ENCODE measurements at places on chromosomes 3 and 15.
A peak's percentile ranks its signal among the peaks of the same experiment; 100 is the strongest.

DNA sequence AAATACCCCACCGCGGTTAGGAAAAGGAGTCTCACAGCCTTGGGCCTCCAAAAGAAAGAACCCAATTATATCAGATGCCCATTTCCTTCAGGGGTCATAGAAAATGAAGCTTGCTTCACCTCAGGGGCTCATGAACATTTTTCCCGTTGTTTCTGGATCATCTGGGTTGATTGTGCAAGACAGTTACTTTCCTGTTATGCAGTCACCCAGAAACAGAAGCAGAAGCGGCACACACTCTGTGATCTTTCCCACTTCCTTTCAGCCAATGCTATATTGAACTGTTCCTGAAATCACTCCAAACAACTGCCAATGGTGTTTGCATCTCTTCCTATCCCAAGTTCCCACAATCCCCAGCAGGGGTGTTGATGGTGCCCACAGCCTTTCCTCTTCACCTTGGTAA is 295.6 kb upstream of the RASGRP1 start:
- no peak for DNase-seq

GRCh38 chr3:65483480-65483879 is 555.2 kb downstream of the MAGI1 start:
- DNase-seq, result no peak

DNA sequence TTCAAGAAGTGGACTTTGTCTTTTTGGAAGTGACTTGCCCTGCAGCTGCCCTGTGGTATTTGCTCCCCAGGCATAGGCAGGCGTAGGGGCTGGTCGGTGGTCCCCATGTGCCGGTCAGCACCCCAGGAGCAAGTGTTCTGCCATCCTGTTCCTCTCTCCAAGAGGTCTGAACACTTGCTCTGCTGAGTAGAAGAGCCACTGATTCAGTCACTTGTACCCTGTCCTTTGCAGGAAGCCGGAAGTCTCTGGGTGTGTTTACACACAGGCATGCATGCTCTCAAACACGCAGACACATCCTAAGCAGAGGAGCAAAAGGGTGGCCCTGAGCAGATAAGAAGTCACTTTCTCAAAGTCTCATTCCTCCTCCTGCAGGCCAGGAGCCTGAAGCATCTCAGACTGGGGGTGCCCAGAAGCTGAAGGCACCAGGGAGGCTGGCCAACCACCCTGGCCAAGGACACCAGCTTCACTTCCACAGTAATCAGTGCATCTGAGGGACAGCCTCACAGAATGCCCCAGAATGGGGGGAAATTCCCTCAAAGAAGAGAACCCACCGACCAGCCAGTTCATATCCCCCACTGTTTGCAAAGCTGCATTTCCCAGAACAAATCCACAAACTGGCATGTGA is 88.7 kb upstream of the POMGNT2 start:
- no peak for DNase-seq

- DNase-seq, result peak; percentile 49
These were observed 56.3 kb upstream of the EPHB3 start for GRCh38 chr3:184505076-184505878.

GRCh38 chr3:96478496-96478895 is 335.9 kb upstream of the EPHA6 start:
- no peak for DNase-seq

- no peak for DNase-seq
These were observed 37.5 kb upstream of the MYZAP start for GRCh38 chr15:57554063-57554811.

GRCh38 chr3:159902546-159903314 is 85.9 kb upstream of the IL12A start:
- DNase-seq, result no peak

GRCh38 chr3:178184833-178185232 is 351.4 kb upstream of the KCNMB2 start:
- no peak for DNase-seq

- DNase-seq, result no peak
These were observed 95.8 kb upstream of the KLF13 start for GRCh38 chr15:31230630-31231485.

- DNase-seq, result peak; percentile 50
These were observed at the start of gene TTLL13 for GRCh38 chr15:90249203-90249863. TTLL13 (plus strand) TSS chr15:90249556; CDS start chr15:90250631, 1,075 bp downstream.

- DNase-seq, result no peak
These were observed 10.0 kb upstream of the GRAMD2A start for GRCh38 chr15:72207558-72208085.

- no peak for DNase-seq
These were observed 20.7 kb upstream of the SLC25A26 start for GRCh38 chr3:66200147-66200546.

GRCh38 chr15:85475317-85475701 is 94.9 kb downstream of the AKAP13 start:
- DNase-seq, result no peak

DNA sequence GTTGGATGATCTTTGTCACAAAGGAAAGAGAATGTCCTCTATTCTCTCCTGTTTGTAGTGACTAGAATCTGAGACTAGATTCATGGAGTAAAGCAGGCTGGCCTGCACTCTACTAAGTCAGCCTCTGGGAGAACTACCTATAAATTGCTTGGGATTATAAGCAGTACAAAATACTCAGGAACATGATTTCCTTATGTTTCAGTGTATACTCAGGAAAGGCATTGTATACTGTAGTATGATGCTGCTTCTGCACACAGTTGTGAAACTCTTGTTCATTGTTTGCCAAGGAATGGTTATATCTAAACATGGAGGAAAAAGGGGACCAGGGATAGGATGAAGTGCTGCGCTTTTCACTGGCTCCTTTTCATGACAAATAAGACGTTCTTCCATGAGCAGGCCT is 49.2 kb downstream of the OXSR1 start:
- no peak for DNase-seq

GRCh38 chr15:66481107-66481856 is 16.3 kb downstream of the SNAPC5 start:
- no peak for DNase-seq

DNA sequence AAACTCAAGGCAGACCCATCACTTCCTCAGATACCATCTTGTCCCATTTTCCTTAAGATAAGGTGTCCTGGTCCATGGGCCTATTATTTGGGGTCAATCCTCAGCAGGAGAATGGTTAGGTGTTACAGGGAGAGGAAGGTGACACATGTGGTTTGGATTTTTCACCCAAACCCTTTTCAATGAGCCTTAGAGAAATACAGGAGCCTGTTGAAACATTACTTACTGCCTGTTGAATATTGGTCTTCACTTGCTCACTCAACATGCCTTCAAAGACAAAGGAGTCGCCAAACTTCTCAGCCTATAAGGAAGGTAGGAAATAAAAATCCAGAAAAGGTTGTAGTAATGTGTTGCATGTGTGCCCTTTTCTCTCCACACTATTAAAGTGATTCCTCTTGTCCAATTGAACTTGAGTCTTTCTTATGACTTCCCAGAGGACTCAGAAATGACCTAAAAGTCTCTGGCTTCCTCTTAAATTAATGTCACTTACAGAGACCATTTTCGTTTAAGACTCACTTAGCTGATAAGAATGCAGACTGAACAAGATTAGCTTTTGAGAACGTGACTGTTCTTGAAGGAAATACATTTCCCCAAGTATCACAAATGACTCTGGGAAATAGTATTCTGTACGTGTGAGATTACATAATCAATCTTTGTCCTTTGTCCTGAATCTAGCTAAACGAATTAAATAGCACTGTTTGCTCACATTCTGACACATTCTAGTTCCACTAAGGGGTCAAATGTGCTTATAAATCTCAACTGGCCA is 17.8 kb downstream of the SUMF1 start:
- DNase-seq, result no peak

- no peak for DNase-seq
These were observed 19.8 kb upstream of the MTHFS start for GRCh38 chr15:79916502-79917132.

DNA sequence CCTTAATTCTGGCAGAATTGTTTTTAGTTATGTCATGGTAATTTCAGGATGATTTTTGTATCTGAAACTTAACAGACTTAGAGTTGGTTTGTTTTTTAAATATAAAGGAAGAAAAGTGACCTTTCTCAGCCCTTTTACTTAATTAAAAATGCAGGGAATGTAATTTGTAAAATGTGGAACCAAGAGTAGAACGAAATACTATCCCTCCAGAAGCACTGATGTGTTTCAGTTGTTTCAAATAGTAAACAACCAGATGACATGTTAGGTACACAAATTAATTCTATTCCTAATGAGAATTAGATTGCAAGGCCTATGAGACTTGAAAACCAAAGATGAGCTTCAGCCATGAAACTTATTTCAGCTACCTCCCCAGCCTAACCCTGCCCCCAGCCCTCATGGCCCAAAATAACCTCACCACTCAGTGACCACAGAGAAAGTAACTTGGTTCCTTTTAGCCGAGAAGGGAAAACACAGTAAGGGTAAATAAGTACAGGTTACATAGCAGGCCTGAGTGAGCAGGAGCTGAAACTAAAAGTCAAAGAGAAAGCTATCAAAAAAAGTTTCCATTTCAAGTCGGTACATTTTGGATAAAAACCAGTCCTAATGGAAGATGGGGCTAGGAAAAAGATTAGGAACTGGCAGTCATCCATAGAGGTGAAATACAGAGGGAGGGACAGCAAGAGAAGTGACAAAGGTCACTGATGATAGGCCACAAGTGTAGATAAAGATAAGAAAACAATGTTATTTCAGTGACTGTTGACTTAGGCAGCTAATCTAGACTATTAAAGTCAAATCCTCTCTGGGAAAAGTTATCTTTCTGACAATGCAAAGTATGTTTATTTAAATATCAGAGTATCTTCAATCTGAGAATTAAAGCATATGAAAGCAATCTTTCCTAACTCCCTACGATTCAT is 23.2 kb downstream of the SENP8 start:
- DNase-seq, result no peak

GRCh38 chr3:46926871-46927717 is 49.5 kb downstream of the CCDC12 start:
- no peak for DNase-seq

GRCh38 chr3:66912306-66912705 is 85.8 kb upstream of the KBTBD8 start:
- no peak for DNase-seq

GRCh38 chr15:87858651-87859050 is 397.9 kb downstream of the NTRK3 start:
- DNase-seq, result no peak

GRCh38 chr15:52246686-52247431 is 48.7 kb downstream of the MYO5C start:
- DNase-seq, result no peak

GRCh38 chr3:140540262-140540661 is 137.6 kb upstream of the TRIM42 start:
- no peak for DNase-seq

DNA sequence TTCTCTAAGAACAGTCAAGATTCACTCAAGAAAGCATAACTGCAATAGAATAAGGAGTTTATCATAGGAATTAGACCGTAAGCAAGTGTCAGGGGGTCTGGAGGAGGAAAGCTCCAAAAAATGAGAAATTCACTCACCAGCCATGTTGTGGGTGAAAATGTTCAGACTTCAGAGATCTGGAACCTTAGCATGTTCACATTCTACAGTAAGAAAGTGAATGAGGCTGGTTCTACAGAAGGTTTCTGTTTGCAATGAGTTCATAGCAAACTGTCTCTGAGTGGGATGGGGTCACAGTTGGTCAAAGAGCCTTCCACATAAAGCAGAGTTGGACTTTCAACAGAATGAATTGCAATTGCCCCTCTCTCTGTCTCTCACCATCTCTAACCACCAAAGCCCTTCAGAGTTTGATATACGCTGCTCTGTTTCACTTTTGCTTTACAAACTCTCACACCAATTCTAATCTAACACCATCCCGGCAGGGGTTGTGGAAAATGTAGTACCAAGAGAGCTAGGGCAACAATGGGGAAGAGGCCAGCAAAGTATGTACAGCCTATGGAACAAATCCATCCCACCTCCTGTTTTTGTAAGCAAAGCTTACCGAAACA is 581.8 kb upstream of the UBE2E2 start:
- DNase-seq, result no peak

- peak; percentile 68 for DNase-seq
These were observed 40.9 kb downstream of the IRAK2 start for GRCh38 chr3:10205451-10206165.
